CMK (cell line): ENCODE measurements at places on chromosomes 7 and 10.

DNA sequence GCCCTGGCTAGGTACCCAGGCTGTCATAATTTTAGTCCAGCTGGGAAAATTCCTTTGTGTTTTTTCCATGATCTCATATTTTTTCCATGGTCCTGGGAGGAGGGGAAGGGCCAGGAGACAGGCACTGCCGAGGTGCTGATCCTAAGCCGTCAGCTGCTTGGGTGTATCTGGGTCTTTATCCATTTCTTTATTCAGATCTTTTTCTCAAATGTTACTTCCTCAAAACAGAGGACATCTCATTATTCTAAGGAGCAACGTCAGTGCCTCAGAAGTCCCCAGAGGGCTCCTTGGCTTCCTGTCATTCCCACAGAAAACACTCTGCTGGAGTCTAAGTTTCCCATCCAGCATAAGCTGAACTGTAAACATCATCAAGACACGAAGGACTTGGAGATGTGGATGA lies 2.8 kb upstream of the OR6V1 start:
- no peak for DNase-seq

DNA sequence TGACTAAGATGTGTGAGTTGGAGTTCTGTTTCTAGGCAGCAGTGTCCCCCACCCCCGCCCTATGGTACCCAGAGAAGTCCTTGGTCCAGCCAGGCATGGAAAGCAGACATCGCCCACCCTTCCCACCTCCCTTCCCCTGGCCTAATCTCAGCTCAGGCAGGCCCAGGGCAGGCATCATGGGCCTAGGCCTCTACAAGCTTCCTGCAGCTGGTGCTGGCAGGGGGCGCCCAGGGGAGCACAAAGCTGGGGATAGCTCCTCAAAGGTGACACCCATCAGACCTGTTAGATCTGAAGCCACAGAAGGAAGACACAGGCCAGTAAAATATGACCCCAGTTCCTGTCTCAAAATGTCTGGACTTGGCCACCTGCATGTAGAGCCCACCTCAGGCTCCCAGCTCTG lies 18.9 kb upstream of the UNC5B start:
- DNase-seq, result no peak

DNA sequence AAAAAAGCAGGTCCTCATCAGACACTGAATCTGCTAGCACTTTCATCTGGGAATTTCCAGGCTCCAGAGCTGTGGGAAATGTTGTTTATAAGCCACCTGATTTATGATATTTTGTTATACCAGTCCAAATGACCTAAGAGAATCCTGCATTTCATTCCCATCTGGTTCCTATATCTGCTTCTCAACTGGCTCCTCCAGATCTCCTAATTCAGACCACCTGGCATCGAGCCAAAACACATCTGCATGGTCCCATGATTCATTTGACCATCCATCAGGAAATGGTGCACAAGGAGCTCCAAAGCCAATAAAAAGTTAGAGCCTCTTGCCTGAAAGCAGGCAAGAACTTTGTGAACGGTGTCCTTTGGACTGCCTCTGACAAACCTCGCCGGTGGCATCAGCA lies 108.9 kb downstream of the IPMK start:
- DNase-seq, result no peak

GRCh38 chr10:26622891-26623290 lies 74.6 kb upstream of the PDSS1 start:
- no peak for DNase-seq

DNA sequence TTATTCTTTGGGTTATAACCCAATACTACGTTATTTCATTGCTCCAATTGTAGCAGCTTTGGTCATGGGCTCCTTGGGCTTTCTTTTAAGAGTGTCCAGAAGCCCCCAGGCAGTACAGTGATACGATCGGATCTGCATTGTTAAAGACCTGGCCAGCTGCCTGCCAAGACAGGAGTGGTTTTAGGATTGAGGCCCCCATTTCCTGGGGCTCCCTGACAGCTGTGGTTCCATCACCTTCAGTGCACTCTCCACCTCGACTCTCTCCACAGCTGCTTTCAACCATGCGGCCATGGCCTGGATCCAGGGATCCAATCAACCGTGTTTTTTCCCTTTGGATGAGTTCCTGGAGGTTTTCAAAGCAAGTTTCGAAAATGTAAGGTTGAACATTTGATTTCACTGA lies 123.4 kb upstream of the BTBD16 start:
- no peak for DNase-seq

DNA sequence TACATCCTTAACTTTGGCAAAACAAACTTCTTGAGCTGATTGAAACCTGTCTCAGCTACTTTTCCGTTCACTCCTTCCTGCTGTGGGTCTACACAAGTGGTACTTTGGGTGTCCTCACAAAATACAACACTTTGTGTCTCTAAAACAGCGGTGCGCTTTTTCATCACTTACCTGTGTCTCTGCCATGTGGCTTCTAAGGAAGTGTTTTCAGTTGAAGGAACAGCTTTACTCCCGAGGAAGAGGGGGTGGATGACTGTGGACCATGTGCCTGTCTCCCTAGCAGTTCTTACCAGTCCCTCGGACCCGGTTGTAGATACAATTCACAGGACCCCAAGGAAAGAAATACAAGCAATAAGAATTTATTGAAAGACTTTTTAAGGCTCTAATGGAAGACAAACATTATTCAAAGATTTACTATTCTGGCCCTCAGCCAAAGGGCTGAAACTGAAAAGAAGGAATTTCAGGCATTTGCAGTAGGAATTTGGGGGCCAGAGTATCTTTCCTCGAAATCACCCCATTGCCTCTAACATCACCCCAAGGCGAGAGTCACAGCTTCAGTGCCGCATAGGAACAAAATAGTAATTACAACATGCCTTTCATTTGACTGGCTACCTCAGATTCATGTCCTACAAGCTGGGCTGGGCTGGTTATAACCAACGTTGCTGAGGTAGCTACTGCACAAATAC lies 246.3 kb downstream of the ACTR3B start:
- DNase-seq, result no peak

DNA sequence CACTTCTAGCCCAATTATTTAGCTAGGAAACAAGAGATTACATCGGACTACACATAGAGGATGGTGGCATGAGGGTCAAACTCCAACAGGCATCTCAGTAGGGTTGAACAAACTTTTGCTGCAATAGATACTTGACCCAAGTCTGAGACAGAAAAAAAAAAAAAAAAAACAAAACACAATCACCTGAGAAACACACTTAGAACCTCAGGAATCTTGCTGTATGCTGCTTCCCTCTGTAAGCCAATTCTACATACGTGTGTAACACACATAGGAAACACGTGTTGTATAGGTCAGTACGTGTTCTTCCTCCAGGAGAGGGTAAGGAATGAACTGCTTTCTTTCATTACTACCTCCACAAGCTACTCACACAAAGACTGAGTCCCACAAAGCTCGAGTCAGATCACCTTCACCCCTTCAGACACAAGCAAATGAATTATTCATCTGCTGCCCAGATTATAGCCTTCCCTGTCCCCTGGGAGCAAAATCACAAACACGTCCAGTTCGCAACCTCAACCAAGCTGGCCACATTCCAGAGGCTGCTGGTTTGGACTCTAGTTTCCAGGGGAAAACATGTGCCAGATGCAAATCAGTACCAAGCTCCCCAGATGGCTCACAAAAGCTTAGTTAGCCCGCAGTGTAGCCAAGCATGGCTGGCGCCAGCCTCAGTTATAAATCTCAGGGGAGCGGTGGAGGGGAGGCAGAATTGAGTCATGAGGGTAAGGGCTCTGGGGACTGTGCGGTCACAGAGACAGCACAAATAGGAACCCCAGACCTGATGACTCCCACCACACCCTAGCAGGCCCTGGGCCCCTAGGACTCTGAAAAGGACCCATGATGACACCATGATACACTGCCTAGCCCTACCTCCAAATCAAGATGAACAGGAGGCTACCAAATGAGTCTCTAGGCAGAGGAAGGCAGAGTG lies 15.1 kb downstream of the PSAP start:
- DNase-seq, result no peak

- DNase-seq, result no peak
Observed at GRCh38 chr7:121521711-121522400, 125.7 kb upstream of the FAM3C start.

DNA sequence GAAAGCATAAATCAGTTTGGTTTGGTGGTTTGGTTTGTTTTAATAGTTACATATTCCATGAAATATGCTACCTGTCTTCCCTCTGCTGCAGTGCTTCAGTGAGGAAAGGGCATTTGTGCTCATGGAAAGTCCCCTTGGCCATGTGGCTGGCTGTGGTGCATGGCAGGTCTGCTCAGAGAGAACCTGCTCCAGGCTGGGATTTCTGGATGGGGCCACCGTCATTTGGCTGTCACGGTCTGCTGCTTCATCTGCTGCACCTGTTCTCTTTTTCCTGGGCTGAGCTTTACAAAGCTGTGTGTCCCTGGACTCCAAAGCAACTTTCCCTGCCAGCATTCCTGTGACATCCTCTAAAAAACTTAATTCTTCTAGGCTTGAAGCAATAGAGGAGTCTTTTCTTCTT lies 8.9 kb downstream of the CDK14 start:
- no peak for DNase-seq

GRCh38 chr10:44881649-44882048 lies 29.5 kb upstream of the TMEM72 start:
- no peak for DNase-seq

GRCh38 chr7:116500078-116500853 lies 728 bp downstream of the CAV2 start:
- DNase-seq, result no peak

- DNase-seq, result no peak
Observed at GRCh38 chr7:117067340-117067739, 114.0 kb downstream of the ST7 start.

DNA sequence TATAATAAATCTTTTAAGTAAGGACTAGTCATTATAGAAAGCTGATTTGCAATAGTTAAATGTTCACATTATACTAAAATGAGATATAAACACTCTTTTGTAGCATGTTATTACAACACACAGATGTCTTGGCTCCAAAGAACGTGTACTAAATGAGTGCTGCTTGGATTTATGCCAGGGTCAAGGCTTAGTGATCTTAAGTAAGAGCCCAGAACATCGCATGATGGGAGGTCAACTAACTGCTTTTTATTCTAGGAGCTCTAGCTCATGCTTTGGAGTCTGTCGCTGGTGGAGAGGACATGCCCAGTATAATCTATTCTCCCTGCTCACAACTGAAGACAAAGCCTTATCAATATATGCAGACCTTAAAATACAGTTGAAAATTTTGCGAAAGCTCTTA lies 315.1 kb downstream of the BBS9 start:
- no peak for DNase-seq

GRCh38 chr10:43409385-43410109 lies 561 bp upstream of the HNRNPF start:
- DNase-seq, result no peak

DNA sequence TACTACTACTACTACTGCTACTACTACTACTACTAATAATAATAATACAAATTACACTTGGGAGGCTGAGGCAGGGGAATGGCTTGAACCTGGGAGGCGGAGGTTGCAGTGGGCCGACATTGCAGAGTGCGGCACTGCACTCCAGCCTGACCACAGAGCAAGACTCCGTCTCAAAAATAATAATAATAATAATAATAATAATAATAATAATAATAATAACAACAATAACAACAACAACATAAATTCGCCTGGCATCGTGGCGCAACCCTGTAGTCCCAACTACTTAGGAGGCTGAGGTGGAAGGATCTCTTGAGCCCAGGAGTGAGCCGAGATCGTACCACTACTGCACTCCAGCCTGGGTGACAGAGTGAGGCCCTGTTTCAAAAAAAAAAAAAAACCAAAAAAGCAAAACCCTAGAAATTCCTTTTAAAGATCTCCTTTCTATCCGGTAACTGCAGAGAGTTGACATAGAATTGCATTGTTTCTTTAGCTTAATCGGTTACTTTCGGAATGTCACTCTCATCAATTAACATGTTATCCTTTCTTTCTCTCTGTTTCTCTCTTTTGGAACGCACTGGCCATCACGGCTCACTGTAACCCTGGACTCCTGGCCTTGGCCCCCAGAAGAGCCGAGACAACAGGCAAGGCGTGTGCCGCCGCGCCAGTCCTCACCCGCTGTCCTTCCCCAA lies 972 bp downstream of the PHYH start:
- DNase-seq, result no peak

DNA sequence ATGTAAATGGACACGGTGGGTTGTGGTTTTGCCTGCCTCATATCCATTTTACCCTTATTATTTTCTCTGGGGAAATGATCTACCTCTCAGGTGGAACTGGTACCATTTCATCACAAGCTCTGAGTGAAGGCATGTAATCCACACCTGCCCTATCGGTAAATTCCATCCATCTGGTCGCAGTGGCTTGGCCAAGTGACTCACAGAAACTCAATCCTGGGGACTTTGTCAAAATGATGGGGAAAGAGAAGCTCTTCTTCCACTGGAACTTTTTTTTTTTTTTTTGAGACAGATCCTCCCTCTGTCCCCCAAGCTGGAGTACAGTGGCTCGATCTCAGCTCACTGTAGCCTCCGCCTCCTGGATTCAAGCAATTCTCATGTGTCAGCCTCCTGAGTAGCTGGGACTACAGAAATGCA lies 48.2 kb upstream of the ANKRD1 start:
- no peak for DNase-seq

GRCh38 chr10:31194986-31195385 lies 124.0 kb upstream of the ZEB1 start:
- no peak for DNase-seq
